Jurkat, Clone E6-1 (cell line): ENCODE measurements at places on chromosomes 6 and 20.

DNA sequence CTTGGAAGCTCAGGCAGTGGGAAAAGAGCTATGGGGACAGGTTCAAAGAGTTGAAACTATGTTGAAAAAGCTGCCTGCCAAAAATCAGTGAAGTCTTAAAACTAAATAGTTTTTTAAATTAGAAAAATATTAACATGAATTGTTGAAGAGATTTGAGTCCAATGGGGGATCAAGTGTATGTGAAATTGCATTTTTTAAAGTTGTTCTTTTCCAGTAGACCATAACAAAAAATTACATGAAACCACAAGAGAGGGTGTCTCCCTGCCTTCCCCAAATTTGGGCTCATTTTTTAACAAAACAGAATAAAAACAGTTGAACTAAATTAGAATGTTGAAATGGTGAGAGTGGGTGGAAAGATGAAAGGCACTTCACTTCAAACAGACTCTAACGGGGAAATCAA is 31.5 kb upstream of the COL10A1 start:
- DNase-seq = no peak

- peak; percentile 6 for DNase-seq
Measured at GRCh38 chr20:53785320-53785719, 191.7 kb upstream of the ZNF217 start.

DNA sequence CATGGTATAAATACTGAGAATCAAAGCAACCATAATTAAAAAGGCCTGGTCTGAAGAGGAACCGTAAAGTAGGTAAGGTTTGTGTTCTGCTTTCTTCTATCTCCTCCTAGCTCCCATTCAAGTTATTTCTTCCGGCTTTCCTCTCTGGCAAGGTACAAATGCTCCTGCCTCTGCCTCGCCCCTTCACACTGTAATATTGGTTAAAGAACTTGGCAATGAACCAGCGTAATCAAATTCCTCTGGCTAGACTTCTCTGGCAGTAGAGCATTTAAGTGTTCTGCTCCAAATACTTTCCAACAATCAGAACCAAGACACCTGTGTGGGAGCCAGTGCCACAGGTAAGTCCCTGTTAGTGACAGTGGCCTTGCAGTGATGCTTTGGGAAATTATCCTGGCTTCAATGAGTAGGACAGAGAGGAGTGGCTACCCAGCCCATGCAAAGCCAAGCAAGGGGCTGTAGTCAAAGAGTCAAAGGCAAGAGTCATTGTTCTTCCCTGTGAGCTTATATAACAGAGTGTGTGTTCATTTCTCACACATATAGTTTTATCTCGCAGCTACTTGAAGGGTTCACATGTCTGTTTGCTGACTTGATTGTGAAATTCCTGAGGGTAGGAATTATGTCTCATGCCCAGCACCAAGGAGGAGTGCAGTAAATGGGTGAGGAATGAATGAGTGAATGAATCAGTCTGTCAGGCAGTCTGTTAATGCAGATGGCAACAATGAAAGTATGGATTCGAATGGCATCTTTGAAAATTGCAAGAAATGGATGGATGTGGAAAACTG is 329.3 kb downstream of the NRN1 start:
- DNase-seq = no peak

DNA sequence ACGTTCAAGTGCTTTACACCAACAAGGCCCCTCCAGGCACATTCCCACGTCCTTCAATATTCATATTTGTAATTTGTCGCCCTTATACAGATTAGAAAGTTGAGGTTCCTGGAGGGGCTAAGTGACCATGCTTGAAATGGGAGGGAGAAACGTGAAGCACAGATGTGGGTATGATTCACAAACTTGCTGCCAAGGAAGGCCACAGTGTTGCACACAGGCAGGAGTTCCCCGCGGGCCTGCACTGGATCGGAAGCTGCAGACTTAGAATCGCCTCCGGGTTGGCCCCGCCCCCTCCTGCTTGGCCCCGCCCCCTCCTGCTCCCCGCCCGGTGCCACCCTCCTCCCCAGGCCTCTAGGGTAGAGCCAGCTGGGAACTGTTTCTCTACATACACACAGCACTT is 58.2 kb upstream of the QKI start:
- no peak for DNase-seq

GRCh38 chr6:12132351-12133222 is 120.5 kb downstream of the HIVEP1 start:
- DNase-seq = no peak

GRCh38 chr20:62929051-62929538 is 2.8 kb upstream of the DIDO1 start:
- no peak for DNase-seq

GRCh38 chr6:1621070-1621701 is 11.5 kb downstream of the FOXC1 start:
- DNase-seq = no peak

DNA sequence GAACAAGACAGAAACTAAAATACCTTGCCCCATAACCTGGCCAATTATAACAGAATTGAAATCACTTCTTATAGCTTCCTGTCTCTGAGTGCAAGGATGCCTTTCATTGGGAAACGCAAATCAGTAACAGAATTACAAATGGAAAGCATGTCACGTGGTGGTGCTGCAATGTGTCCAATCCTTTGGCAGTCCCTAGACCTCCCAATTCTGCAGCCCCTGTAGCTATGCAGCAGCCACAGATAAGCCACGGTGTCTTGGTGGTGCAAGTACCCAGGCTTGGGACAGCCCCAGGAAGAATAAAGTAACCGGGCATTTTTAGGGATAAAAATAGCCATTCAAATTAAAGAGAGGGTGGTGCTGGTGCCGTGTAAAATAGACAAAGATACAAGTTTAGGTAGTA is 134.6 kb upstream of the CCN2 start:
- no peak for DNase-seq

DNA sequence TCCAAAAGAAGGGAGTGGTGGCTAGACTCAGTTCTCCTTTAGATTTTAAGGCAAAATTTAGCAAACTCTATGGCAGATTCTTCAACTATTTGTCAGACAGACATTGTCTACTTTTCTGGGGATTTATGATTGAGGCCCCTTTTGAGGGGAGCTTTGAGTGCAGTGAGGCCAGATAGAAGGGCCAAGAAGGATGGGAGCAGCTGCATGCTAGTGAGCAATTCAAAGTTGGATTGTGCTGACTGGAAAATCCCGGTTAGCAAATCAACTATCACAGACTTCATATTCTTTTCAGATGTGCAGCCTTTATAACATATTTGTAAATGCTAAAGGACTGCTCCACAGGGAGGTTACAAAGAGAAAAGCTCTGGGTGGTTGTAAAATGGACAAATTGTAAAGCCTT is 35.0 kb upstream of the ESR1 start:
- no peak for DNase-seq

DNA sequence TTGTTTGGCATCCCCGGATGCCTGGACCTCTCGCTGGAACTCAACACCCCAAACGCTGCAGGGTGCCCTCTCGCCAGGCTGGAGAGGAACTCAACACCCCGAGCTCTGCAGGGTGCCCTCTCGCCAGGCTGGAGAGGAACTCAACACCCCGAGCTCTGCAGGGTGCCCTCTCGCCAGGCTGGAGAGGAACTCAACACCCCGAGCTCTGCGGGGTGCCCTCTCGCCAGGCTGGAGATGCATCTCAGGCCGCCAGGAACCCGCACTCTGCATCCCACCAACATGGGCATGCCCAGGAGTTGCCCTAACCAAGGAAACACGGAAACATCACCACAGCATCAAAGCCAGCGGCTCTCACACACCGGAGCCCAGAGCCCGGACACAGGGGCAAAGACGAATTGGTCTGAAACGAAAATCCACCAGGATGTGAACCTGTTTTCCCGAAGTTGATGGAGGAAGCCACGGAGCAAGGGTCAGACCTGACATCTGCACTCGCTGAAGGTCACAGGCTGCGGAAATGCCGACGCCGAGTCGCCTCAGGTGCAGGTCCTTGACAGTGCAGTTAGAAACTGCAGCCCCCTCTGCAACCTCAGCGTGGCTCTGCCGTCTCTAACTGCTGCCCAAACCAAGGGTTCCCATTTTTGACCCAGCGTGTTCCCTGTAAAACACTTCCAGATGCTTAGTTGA is 37.5 kb downstream of the DLL1 start:
- no peak for DNase-seq

- DNase-seq = no peak
Measured at GRCh38 chr6:135951169-135951568, 99.7 kb downstream of the PDE7B start.

DNA sequence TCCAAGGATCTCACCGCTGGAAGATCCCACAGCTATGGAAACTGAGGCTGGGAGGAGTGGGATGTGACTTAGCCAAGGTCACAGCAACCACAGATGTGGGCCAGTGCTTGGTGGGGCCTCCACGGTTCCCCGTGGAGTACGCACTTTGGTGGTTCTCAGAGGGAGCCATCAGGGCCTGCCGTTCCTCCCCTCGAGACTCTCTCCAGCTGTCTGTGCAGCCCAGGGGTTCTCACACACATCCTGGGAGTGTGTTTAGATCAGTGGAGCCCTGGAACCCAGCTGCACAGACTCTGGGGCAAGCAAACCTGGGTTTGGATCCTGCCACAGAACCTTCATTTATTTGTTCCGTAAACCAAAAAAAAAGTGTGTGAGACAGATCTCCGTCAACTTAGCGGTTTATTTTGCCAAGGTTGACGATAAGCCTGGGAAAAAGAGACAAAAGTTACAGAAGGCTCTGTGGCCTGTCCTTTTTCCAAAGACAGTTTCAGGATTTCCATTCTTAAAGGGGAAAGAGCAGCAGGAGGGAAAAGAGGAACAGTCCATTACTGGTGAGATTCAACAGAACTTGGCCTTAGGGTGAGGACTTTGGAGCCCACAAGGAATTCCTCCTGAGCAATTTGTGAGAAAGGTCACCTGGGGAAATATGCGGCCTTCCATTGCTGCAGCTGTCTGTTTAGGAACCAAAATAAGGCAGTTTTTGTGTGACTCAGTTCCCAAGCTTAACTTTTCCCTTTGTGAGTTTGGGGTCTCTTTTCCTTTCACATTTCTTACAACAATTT is 13.6 kb upstream of the MYMX start:
- DNase-seq = no peak

DNA sequence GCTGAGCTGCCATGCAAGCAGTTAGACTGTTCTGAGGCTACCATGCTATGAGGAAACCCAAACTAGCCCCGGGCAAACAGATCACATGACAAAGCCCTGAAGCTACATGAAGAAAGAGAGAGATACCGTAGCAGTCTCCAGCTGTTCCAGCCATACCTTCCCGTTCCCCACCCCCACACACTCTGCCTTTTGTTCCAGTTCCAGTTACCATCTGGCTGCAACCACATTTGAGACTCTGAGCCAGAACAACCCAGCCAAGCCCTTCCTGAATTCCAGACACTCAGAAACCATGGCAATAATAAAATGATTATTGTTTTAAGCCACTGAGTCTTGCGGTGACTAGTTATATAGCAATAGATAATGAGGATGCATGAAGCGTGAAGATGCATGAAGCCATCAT is 28.3 kb downstream of the RIN2 start:
- no peak for DNase-seq

- no peak for DNase-seq
Measured at GRCh38 chr6:47674673-47675072, 23.7 kb upstream of the ADGRF4 start.

GRCh38 chr6:17096652-17097051 is 5.2 kb upstream of the STMND1 start:
- no peak for DNase-seq

- DNase-seq = no peak
Measured at GRCh38 chr20:24751551-24751950, 197.5 kb upstream of the CST7 start.

DNA sequence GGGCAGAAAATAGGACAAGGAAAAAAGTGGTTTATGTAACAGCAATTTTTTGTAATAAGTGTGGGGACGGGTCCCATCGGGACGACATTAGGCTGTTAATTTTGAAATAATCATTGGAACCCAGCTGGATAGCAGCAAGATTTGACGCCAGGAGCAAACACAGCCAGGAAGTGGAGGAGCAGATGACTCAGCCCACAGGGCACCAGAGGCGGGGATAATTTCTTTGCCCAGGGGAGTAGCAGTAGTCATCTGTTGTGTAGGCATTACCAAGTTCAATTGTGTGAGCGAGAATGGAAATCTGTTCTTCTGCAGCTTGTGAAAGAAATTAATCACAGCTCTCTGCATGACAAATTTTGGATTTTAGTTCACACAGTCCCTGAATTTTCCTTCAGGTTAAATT is 22.6 kb upstream of the RIN2 start:
- no peak for DNase-seq

- no peak for DNase-seq
Measured at GRCh38 chr20:32964575-32964974, 39.7 kb downstream of the SUN5 start.

- DNase-seq = no peak
Measured at GRCh38 chr6:3200682-3201081, 26.8 kb downstream of the TUBB2B start.

DNA sequence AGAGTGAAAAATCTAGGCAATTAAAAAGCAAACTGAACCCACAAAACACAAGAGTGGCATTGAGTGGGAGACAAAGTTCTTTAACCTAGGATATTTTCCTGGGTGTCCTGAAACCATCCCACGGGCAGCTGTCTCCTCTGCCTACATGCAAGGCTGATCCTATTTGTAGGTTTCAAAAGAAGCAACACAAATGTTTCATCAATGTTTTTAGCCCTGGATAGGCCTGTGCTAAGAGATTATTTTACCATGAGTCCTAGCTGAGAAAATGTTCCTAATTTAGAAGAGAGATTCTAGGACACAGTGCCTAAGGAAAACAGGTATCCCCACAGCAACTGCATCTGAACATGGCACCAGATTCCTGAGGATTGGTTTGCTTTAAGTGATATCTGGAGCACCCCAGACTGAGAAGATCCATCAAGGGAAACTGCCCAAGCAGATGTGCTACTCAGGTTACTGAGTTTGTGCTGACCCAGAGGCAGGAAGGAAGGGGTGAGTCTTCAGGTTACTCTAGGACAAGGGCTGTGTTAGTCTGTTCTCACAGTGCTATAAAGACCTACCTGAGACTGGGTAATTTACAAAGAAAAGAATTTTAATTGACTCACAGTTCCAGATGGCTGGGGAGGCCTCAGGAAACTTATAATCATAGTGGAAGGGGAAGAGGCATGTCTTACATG is 111.6 kb upstream of the UST start:
- no peak for DNase-seq
